ENCODE measurements at places on chromosomes 4 and X.

GRCh38 chr4:119034276-119035008 is 101.2 kb upstream of the MYOZ2 start:
- DNase-seq = no peak

- DNase-seq = no peak
These were observed 20.7 kb downstream of the ACE2 start for GRCh38 chrX:15579778-15580747.

- no peak for DNase-seq
These were observed 382.2 kb upstream of the INTU start for GRCh38 chr4:127250577-127250976.

DNA sequence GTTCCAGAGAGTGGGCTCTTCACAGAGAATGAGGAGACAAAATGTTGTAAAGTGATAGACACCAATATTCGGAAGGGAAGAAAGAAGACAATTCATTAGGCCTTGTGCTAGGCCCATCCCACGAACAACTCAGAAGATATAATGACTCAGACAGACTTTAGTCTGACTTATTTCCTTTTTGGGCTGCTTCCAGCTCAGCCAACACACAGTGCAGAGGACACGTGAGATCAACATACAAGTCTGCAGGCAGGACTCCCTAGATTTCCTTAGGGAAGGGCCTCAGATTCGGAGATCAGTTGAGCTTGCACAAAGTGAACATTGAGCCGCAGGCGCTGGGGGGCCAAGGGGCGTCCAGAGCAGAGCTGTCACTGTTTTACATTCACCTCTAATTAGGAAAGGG is 290.7 kb upstream of the TENM3 start:
- DNase-seq = no peak

- DNase-seq = no peak
These were observed 40.1 kb upstream of the LRPAP1 start for GRCh38 chr4:3572363-3572762.

GRCh38 chr4:185137233-185137925 is 5.7 kb upstream of the SLC25A4 start:
- DNase-seq = no peak

DNA sequence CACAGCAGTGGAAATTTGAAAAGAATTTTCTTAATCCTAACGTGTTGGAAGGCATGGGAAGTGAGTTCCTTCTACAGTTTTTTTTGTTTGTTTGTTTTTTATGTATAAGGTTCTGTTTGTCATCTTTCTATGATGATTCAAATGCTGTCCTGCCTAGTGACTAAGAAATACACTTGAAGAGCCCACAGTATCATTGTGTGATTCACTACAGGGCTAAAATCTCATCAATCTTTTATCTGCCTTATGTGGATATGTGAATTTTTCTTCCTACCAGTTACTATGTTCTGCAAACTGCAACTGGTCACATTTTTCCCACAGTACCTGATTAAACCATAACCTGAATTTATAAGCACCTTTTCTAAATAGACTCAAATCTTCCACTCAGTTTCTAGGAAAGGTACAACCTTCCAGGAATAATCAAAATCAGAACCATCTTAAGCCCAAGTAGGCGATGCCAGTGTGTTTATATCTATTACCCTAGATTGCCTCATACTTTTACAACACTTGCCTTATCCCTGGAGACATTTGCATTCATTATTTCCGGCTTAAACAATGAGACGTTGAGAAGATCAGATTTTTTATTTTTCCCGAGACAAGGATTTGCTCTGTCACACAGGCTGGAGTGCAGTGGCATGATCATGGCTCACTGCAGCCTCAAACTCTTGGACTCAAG is 214.6 kb upstream of the GALNT7 start:
- DNase-seq = no peak

- DNase-seq = no peak
These were observed 778 bp downstream of the C1QTNF7 start for GRCh38 chr4:15428611-15429010.

GRCh38 chr4:118834960-118835569 is 861 bp downstream of the SEC24D start:
- peak; percentile 15 for DNase-seq

DNA sequence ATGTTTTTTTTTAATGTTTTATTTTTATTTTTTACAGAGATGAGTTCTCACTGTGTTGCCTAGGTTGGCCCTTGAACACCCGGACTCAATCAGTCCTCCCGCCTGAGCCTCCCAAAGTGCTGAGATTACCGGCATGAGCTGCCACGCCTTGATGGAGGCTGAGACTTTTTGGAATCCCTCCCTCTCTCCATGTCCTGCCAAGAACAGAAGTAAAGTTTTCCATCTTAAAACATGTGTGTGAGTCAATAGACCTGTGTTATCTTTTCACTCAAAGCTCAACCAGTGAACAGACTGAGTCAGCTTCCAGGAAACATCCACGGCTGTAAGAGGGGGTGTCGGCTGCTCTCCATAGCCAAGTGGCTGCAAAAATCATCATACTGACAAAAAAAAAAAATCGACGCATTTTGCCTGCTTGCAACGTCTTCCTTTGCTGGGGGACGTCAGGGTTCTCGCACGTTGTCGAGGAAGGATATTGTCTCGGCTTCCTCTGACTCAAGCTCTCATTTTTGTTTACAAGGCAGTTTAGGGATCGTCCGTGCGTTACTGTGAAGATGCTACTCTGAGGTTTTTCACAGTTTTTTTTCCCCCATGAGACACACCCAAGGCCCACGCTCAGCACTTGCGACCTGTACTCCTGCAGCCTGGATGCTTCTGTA is 10.0 kb upstream of the ASMTL start:
- DNase-seq = peak; percentile 73

Data from stimulated activated CD4-positive, alpha-beta T cell treated with anti-CD3 and anti-CD28 coated beads, Interleukin-12 subunit alpha, Interleukin-12 subunit beta, amount 100 ng/mL, for 48 hours (primary cell).